ENCODE measurements at places on chromosomes 1 and 21.

DNA sequence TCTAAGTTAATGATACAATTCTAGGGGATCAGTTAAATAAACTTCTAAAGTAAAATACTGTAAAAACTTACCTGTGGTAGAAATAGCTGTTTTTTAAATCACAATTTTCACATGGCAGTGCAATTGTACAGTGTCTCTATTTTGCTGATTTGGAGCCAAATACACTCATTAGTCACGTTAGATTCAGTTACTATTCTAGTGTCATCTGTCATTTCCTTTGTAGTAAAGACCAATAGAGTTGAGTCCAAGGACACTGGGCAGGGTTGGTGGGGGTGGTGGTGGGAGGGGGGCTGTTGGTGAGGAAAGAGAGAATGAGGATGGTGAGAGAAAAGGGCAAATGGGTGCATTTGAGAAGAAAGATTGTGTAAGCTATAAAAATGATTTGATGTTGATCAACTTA is 33.6 kb downstream of the CD55 start:
- DNase-seq, result no peak

DNA sequence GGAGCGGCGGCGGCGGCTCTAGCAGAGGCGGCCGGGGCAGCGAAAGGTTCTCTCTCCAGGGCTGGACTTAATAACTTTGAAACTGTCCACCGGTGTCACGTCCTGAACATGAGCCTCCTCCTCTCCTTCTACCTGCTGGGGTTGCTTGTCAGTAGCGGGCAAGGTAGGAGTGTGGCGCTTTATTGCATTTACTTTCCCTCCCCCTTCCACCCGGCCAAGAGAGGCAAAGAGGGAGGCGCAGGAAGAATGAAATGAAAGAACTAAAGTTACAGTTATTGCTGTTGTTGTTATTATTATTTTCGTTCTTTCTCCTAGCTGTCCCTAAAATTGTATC is 214 bp downstream of the NCAM2 start:
- no peak for DNase-seq

DNA sequence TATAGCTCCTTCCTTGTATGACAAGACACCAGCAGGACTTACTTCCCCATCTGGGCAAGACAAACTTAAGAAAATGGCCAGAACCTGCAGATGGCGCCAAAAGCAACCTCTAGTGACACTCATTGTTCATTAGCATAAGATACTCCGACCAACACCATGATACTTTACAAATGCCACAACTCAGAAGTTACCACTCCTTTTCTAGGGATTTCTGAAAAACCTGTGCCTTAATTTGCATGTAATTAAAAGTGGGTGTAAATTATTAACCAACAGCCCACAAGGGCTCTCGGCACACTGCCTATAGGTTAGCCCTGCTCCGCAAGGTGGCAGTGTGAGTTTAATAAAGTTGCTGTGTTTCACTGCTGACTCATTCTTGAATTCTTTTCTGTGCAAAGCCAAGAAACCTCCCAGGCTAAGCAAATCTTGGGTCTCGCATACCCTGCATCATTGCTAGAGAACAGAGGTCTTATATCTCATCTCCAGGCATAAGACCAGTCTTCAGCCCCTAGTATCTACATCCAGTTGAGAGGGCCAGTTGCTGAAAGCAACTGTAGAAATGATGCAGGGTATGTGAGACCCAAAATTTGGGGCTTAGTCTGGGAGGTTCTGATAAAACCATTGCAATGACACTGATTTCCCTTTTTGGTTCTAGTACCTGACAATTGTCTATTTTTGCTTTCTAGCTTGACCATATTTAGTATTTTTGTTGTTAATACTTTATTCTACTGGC is 86.4 kb downstream of the FAF1 start:
- DNase-seq, result peak; percentile 47

- no peak for DNase-seq
Observed at GRCh38 chr1:8870616-8871538, 7.6 kb downstream of the ENO1 start.

DNA sequence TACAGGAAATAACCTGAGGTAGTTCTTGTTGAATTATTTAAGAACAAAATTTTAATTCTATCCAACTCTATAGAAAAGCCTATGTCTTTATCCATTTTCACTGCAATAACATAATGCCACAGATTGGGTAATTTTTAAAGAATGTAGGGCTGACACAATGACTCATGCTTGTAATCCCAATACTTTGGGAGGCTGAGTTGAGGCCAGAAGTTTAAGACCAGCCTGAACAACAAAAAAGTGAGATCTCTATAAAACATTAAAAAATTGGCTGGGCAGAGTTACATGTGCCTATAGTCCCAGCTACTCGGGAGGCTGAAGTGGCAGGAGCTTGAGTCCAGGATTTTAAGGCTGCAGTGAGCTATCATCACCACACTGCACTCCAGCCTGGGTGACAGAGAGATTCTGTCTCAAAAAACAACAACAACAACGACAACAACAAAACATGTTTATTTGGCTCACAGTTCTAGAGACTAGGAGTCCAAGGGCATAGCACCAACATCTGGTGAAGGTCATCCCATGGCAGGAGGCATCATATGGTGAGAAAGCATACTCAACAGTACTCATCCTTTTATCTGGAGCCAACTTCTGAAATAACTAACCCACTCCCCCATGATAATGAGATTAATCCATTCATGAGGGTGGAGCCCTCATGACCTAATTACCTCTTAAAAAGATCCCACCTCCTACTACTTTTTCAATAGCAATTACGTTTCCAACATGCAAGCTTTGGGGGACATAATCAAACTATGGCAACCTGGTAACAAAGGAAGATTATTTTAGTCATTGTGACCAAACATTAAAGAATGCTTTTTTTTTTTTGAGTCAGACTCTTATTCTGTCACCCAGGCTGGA is 59.6 kb downstream of the ABL2 start:
- no peak for DNase-seq

DNA sequence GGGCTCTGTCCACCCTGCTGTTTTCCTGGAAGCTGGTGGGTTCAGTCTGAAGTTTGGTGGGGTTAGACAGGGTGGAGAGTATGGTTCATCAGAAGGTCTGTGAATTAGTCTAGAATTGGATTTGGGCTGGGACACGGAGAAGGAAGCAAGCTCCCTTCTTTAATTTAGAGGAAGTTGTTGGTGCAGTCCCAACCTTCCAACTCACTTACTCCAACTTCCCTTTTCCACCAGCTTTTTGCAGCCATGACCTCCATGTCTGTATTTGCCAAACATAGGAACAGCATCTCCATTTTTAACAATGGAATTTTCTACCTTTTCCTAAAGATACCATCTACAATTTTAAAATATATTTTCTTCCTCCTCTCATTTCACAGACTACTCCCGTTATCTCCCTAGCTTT is 28.5 kb upstream of the PRELP start:
- DNase-seq, result no peak

DNA sequence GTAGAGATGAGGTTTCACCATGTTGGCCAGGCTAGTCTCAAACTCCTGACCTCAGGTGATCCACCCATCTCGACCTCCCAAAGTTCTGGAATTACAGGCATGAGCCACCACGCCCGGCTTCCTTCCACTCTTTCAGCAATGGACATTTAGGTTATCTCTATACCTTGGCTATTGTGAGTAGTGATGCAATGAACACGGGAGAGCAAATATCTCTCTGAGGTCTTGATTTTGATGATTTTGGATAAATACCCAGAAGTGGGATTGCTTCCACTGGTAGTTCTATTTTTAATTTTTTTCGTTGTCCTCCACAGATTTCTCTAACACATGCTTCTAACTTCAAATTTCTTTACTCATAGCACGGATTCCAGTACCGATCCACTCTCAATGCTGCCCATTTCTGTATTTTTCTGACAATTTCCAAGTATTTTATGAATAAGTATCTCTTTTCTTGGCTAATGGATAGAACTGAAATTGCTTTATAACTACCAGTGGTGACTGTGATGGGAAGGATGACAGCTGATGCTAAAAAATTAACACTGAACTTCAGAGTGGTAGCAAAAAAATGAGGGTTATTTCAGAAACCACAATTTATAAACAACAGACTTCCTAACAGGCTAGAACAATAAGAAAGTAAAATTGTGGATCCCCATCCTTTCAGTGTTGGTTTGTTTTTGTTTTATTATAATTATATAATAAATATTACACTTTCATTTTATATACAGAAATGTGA is 327.5 kb upstream of the RUNX1 start:
- DNase-seq, result no peak

GRCh38 chr1:78491451-78492071 is 787 bp downstream of the PTGFR start:
- DNase-seq, result no peak

DNA sequence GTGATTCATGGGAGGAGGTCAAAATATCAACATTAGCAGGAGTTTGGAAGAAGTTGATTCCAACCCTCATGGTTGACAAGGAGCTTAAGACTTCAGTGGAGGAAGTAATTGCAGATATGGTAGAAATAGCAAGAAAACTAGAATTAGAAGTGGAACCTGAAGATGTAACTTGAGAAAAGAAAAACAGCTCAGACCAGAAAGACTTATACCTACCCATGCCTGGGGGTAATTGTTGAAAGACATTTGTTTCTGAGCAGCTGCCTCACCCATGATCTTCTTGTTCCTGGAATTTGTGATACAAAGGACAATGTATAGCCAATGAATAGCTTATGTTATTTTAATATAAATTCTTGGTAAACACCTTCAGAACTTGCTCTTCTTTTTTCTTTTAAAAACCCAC is 128.6 kb downstream of the LRIG2 start:
- no peak for DNase-seq

- no peak for DNase-seq
Observed at GRCh38 chr1:115813727-115814126, 27.2 kb downstream of the NHLH2 start.

GRCh38 chr21:45051580-45052434 is 22.6 kb upstream of the ADARB1 start:
- no peak for DNase-seq

DNA sequence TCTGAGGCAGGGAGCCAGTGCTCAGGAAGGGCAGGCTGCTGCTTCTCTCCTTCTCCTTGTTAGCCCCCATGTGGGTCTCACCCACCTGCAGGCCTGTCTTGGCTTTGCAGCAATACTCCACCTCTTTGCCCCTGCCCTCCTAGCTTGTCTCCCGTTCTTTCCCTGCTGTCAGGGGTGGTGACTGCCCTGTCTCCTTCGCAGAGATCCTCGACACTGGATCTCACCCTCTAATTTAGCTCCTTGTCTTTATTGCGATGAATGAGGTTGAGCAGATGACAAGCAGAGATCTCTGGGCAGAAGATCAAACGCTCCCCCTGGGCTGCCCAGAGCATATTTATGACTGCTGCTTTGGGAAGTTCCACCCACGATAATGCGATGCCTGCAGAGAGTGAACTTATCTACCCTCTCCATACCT is 199.2 kb downstream of the ROR1 start:
- DNase-seq, result no peak

- DNase-seq, result no peak
Observed at GRCh38 chr1:66540434-66541032, 6.6 kb downstream of the SGIP1 start.

DNA sequence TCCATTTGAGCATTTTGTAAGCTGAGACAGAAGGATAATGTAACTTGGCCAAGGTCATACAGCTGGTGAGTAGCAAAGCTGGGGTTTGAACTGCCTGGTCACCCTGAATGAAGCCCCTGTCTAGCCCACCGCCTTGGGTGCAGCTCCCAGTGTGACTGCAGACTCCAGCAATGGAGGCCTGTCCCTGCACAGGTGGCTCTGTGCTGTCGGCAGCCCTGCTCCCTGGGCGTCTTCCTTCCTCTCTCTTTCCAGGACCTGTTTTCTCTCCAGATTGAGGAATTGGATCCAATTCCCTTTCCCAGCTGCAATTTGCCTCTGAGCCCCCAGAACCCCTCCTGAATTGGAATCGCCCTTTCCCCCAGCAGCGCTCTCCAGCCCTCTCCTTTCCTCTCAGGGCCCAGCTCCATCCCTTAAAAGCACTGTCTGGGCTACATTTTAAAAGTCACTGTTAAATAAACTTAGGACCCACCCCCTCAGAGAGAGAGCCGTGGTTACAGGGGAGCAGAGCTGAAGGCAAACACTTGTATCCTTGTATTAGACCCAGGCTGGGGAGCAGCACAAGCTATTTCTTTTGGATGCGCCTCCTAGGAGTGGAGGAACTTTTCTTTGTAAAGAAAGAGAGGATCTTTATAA is 161.4 kb upstream of the LMO4 start:
- no peak for DNase-seq

- DNase-seq, result no peak
Observed at GRCh38 chr1:182978151-182978853, 25.3 kb upstream of the SHCBP1L start.

DNA sequence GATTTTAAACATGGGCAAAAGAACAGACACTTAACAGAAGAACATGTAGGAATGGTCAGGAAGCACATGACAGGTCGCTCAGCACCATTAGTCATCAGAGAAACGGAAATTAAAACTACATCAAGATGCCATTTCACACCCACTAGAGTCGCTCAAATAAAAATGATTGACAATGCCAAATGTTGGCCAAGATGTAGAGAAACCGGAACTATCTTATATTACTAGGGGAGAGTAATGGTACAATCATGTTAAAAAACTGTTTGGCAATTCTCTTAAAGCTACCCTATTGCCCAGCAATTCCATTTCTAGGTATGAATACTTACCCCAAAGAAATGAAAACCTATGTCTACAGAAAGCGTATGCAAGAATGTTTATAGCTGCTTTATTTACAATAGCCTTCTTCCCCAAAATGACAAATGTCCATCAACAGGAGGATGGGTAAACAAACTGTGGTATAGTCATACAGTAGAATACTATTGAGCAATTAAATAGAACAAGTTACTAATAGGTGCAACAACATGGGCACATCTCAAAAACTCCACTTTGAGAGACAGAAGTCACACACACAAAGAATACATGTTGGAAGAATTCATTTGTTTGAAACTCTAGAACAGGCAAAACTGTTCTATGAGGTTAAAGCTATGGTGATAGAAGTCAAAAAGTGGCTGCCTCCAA is 92.8 kb downstream of the ETS2 start:
- no peak for DNase-seq

DNA sequence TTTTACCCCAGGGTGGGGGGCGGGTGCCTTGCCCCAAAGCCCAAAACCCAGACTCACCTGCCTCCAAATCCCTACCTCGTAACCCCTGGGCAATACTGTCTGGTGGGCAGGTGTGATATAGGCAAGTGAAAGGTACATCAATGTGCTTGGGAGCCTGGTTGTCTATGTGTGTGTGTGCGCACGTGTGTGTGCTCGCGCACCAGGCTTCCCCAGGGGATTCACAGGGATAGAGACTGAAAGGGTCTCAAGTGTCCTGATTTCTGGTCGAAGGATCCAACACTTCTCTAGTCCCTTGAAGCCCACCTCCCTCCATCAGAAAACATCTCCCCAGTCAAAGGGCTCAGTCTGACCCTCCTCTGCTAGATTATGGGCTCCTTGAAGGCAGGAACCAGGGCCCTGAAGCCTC is 28.9 kb upstream of the EPB41 start:
- no peak for DNase-seq

- no peak for DNase-seq
Observed at GRCh38 chr1:117049857-117050256, 10.3 kb upstream of the TTF2 start.

All from activated CD4-positive, alpha-beta T cell treated with anti-CD3 and anti-CD28 coated beads, Interleukin-2, amount 50 U/mL, for 24 hours (primary cell).